ENCODE measurements at places on chromosomes 12 and 14. TPM values are rescaled to one million over a fixed set of nuclear protein-coding genes. Genes with fewer than 3 reads are reported as not detected.

DNA sequence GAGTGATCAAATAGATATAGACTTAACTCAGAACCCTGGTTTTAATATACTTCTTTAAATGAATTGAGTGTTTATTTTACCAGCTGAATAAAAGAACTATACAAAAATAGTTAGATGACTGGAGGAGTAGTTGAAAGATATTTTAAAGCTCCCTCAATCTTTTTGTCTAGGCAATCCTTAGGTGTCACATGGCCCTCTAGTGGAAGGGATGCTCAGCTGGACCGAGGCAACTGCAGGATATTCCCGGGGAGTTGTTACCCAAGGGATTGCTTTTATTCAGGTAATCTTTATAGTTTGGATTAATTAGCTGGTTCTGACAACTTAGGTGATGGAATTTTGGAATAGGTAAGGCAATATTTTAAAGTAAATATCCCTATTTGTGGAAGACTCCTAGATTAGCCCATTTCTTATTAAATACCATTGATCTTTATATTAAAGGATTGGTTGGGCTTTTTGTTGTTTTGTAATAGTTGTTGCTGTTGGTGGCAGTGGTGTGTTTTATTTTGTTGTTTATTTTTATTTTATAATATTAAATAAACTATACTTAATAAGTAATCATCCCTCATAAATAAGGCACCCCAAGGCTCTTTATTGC lies 57.1 kb downstream of the ZDHHC17 start:
- peak; percentile 26 for DNase-seq

The TAC3 gene
- not detected for total RNA-seq

The TGM1 gene
- 0.90 TPM for total RNA-seq

The AQP5 gene
- not detected for total RNA-seq

The ZFHX2 gene
- total RNA-seq = 3.4 TPM

- no peak for DNase-seq
Measured at GRCh38 chr14:97695456-97695981, 898.3 kb downstream of the VRK1 start.

The TSPAN8 gene
- not detected for total RNA-seq

The ATL1 gene
- 0.81 TPM for total RNA-seq

DNA sequence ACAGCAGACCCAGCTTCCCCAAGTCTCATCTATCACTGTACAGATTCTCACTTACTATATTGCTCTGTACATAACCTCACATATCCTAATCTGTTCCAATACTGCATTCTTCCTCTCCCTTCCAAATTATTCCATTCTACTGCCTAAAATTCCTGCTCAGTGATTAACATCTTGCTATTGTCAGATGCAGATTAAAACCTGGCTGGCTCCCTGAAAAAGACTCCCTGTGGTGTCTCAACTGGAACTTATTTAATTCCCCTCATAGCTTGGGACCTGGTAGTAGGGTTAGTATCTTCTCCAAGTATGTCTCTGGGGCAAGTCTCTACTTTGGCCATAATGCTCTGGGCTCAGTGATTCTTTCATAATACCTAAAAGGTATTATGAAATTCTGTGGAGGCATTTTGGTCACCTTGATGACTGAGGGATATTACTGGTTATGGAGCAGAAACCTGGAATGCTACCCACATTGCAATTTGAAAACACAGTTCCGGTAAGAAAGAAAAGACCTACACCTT lies 55.8 kb downstream of the PAWR start:
- peak; percentile 12 for DNase-seq

The ANG gene
- 2.7 TPM for total RNA-seq
